ENCODE measurements at places on chromosomes 4 and X. TPM values are rescaled to one million over a fixed set of nuclear protein-coding genes. Genes with fewer than 3 reads are reported as not detected.

FGD1 gene
- total RNA-seq = 2.7 TPM

QRFPR gene
- total RNA-seq = not detected

GAK gene
- total RNA-seq = 265 TPM

FRAS1 gene
- total RNA-seq = 9.7 TPM

RIBC1 gene
- total RNA-seq = not detected

PKD2 gene
- total RNA-seq = 15.7 TPM

EDA2R gene
- total RNA-seq = 0.48 TPM

TMEM271 gene
- total RNA-seq = not detected

FAT4 gene
- 4.1 TPM for total RNA-seq

LRP2BP gene
- 20.1 TPM for total RNA-seq

BRS3 gene
- not detected for total RNA-seq

BMX gene
- total RNA-seq = 1.1 TPM

DNA sequence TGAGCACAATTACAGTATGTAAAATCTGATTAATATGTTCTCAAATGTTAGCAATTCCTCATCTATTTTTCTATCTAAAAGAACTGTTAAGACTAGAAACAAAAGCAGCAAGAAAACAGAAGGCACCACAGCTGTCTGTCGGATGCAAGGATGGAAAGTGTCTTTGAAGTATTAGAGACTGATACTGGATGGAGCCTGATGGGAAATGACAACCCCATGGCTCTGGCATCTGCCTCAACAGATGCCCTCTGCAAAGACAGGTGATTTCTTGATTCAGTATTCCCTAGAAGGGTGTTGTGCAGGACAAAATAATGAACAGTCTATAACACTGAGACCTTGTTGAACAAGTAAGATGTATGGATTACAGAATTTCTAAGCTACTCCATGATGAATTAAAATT, 19.7 kb downstream of the LRCH2 start:
- DNase-seq = no peak

DNA sequence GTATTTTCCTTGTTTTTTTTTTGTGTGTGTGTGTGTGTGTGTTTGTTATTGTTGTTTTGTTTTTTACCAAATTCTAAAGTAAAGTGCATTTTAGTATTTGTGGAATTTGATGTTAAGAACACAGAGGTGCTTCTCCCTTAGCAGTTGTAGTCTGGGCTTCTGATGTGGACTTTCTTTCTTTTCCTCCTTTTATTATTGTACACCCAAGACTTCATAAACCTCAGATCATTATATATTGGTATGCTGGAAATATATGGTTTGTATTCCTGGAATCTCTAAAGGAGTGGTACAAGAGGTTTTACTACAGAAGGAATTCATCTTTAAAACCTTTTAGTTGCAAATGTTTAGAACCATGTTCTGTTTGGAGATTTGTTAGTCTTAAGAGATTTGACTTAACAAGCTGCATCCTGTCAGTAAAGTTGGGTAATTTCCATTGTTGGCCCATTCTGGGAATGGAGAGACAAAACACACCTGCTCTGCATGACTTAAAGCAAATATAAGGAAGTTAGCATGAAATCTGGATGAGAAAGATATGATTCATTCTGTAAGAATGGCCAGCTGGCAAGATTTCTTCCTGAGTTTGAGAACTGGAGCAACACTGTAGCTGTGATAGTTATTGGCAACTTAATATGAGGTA, 64.0 kb downstream of the SMAD1 start:
- DNase-seq = peak; percentile 19

DNA sequence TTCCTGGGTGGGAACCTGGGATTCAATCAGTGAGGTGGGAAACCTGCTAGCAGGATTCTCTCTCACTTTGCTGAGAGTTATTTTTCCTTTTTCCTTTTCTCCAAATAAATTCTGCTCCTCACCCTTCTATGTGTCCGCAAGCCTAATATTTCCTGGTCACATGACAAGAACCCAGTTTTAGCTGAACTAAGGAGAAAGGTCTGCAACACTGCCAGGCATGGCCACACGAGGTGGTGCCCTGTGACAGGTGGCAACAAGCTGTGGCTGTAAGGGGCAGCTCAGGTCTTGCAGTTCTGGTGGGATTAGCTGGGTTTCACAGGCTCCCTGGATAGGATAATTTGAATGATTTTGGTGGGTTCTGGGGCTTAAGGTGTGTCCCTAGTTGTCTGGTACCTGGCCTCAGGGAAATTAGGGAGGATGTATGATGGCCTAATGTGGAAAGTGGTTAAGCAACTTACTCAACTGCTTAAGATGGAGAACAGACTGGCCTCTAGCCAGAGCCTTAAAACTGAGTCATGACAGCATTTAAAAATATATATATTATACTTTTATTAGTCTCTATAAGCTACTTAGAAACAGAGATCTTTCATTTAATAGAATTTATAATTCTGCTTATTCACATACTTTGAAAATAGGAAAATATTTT, 215.0 kb downstream of the IL15 start:
- no peak for DNase-seq

- no peak for DNase-seq
These were observed 867.6 kb upstream of the PCDH7 start for GRCh38 chr4:29852537-29852936.

- DNase-seq = no peak
These were observed 2.6 kb downstream of the AMER1 start for GRCh38 chrX:64202808-64203325.

GRCh38 chr4:87843936-87844335, 11.2 kb downstream of the MEPE start:
- DNase-seq = no peak

DNA sequence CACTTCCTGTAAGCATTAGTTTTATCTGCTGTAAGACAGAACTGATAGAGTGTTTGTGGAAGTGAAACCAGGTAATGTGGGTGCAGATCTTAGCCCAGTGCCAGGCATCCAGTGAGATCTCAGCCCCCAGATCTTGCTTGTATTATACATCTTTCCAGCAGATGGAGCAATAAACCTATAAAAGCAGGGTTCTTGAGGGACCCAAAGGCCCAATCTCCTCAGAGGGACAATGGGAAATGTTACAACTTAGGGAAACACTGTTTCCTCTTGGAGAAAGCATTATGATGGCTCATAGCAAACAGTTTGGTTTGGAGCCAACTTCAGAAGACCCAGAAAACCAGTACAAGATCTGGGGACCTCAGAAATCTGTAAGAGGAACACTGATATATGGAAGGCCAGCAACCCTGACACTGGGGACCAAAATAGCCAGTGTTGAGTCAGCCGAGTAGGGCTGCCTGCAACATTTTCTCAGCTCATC, 206.3 kb downstream of the SLC7A11 start:
- no peak for DNase-seq

DNA sequence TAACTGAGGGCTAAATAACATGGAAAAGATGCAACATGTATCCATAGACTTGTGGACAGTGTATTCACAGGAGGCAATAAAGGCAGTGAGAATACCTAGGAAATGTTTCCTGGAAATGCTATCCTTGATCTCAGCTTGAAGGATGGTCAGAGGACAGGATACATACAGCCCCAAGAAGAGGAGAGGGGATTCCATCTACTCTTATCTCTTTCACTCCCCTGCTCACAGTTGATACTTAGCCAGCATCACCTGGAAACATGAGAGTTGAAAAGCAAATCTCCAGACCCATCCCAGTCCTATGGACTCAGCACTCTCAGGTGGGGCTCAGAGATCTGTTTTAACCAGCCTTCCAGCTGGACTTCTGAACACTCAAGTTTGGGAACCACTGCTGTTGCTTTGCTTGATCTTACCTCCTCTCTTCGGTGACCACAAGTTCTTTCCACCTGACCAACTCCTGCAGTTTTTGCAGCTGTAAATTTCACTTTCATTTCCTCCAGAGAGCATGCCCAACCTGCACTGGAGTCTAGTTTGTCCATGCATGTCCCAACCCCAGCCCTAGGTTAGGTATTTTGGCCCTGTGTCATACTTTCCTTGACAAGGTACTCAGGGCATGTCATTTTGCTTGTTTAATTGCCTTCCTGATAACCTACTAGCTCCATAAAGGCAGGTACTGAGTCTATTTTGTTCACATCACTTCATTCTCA, 10.4 kb downstream of the RELL1 start:
- DNase-seq = peak; percentile 56

DNA sequence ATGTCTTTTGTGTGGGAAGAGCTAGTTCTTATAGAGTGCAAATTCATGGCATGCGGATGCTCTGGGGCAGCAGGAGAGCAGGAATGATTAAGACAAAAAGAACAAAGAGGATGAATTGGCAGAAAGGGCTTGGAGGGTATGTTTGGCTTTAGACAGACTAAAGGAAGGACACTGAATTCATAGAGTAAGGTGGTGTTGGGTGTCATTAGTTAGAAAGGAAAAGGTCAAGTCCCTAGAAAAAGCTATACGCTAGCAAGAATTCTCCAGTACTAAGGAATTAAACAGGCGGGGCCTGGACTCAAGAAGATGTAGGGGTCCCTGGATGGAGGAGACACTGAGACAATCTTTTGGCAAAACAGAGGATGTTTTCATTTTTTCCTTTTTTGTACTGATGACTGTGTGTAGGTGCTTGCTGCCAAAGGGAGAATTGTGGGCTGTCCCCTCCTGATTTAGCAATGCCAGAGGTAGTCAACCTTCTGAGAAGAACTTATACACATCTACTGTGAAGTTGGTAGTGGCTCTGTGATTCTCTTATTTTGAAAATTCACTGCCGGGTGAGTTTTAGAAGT, 391.0 kb downstream of the SPRY1 start:
- no peak for DNase-seq

- DNase-seq = no peak
These were observed 2582.2 kb downstream of the PCDH7 start for GRCh38 chr4:33302321-33302720.

DNA sequence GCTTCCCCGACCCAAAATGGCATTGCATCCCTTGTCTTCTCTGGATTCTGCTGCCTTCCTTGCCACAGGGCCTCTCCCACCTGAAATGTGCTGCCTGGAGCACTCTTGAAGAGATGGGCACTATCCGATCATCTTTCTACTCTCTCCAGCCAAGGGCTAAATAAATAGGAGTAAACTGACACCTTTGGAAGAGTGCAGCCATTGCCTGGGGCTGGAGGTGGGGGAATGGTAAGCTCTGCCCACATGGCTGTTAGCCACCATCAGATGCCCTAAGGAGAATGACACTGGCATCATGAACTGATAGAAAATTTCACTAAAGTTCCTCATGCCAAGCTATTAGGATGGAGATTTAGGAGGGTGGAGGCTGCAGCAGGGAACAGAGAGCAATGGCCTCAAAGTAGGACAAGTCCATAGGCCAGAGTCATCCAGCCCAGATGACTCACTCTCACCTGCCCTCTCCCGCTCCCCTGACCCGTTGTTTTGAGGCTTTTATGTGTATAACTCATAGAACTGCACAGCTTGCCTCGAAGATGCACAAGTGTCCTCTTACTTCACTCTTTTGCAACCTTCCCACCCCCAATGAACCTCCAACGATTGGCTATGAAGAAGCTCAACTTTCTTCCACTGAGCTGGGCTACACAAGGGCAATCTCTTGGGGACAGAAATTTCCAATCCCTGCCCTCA, 822 bp upstream of the PFKFB1 start:
- no peak for DNase-seq

- DNase-seq = no peak
These were observed 23.0 kb downstream of the RTL5 start for GRCh38 chrX:72108666-72109065.

GRCh38 chrX:5791721-5792120, 436.9 kb downstream of the NLGN4X start:
- DNase-seq = no peak

DNA sequence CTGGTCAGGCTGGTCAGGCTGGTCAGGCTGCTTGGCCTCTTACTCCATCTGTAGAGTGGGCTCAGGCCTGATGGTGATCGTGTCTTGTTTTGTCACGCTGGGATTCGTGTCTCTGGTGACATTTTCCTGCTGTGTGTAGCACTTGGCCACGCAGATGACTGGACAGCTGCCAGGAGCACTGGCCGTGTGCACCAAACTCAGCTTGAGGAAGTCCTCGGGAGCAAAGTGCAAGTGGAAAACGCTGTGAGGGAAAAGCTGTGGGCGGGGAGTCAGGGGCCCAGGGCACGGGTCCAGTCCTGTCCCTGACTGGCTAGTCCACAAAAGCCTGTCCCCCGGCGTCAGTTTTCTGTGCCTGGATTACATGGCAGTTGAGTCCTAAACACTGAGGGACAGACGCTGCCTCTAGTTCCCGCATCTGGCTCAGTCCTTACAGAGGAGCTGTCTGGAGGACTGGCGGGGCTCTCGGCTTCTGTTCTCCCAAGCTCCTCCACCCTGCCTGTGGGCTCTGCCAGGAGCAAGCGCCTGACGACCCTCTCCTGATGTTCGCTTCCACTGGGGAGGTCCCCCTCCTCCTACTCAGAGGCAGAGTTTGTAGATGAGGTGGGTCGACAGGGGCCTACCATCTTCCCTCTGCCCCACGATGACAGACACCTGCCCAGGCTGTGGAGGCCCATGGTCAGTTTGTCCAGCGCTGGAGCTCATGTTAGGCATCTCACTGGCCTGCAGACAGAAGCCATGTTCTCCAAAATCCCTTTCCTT, 35.9 kb upstream of the GRPEL1 start:
- peak; percentile 86 for DNase-seq

- no peak for DNase-seq
These were observed 64.7 kb downstream of the RBM47 start for GRCh38 chr4:40564815-40565483.

DNA sequence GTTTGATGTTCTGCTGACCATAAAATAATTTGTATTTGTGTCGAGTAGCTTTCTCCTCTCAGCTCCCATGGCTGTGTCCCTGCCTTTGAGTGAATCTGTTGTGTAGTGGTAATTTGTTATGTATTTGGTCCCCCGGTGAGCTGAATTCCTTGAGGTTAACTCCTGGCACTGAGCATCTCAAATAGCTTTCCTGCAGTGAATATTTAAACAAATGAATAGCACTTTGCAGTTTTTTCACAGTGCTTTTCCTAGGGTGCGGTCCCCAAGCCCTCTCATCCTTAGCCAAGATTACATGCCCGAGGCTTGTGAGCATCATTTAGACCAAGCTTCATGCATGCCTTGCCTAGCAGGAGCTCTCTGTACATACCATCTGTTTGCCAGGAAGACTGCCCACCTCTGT, 74.2 kb downstream of the CLDN34 start:
- no peak for DNase-seq

- no peak for DNase-seq
These were observed 569.4 kb downstream of the TRAM1L1 start for GRCh38 chr4:116515959-116516358.

GRCh38 chr4:128573781-128574508, 235.6 kb upstream of the JADE1 start:
- no peak for DNase-seq

DNA sequence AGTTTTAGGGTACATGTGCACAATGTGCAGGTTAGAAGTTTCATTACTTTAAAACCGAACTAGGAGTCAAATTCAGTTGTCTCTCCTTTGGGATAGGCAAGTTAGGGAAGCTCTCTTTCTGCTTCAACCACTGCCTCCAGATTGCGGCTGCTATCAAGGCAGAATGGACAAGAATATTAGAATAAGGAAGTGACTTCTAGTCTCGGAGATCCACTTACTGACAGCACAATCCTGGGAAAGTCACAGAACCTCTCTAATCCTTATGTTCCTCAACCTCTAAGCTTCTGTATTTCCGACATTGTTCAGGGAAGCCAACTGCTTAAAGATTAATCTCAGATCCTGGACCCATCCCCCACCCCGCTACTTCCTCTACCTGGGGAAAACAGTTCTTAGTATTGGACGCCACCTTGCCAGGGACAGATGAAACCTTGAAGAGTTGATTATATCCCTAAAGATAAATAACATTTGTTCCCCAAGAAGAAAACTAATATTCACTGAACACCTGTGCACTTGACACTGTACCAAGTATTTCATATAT, 2.1 kb downstream of the NUP62CL start:
- peak; percentile 55 for DNase-seq

- DNase-seq = peak; percentile 7
These were observed 542 bp downstream of the RNF150 start for GRCh38 chr4:141132709-141133145.

Data from transverse colon (tissue), 4 donors.